Stimulated activated CD4-positive, alpha-beta T cell treated with anti-CD3 and anti-CD28 coated beads, TNF-alpha, amount 100 ng/mL, for 48 hours (primary cell): ENCODE measurements at places on chromosomes 12 and 14.

DNA sequence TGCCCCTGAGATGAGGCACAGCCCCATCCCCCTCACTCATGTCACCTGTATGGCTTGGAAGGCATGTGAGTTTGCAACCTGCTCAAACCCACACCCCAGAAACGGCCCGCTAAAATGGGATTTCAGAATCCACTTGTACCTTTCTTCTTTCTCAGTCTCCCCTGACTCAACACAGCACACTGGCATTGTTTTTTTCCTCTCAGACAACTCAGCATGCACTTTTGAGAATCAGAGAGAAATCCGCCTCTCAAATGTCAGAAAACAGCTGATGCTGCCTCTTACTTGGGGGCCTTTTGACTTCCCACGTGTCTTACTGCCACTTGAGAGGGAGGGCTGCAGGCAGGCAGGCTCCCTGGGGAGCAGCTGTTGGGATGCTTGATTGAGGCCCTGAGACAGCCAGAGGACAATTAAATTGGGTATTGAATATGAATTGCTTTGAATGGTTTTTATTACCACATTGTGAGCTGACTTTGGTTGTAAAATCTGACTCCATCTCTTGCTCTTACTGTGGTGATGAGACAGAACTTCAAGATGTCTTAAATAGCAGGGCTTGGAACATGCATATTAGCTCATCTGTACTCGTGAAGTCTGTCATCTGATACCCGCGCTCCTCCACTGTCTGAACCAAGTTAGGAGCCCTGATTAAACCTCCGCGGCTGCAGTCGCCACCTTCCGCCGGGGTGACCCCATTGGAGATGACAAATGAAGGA lies 96.6 kb downstream of the APAF1 start:
- DNase-seq: no peak

GRCh38 chr12:124321040-124321481 lies 26.2 kb downstream of the RFLNA start:
- peak; percentile 52 for DNase-seq

DNA sequence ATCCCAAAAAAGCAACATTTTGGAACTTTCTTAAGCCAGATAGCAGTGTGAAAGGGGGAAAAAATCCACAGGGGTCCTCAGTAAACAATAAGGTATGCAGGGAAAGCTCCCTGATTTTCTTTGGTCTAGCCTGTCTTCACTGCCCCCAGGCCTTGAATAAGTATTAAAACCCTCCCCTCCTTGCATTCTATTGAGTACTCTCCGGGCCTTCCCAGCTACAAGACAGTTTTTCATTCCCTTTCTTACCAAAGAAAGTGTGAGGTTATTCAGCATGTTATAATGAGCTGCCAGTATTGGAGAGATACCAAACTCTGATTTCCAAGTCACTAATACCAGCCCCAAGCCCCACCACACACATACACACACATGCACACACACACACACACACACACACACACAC lies 59.8 kb upstream of the KIF21A start:
- no peak for DNase-seq

- no peak for DNase-seq
Measured at GRCh38 chr12:74441872-74442271, 95.8 kb upstream of the ATXN7L3B start.

GRCh38 chr12:89058402-89058801 lies 293.9 kb downstream of the DUSP6 start:
- no peak for DNase-seq

GRCh38 chr12:28950049-28950448 lies 199.0 kb upstream of the FAR2 start:
- no peak for DNase-seq

DNA sequence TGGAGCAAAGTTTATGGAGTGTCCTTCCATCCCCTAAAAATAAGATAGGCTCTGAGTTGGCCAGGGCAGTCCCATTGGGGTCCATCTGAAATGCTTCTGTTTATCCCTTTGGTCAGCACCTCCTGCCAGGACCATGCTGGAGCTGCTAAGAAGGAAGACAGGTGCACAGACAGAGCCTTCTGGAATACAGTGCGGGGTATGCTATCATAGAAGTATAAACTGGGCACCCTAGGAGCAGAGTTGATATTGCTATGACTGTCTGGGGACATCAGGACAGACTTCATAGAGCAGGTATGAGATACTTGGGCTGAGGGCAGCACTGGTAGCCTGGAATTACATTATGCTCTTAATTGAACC lies 170.4 kb upstream of the HIF1A start:
- DNase-seq: no peak

- no peak for DNase-seq
Measured at GRCh38 chr12:70043490-70044138, 199.6 kb upstream of the CNOT2 start.
